AG04450 (cell line): ENCODE measurements at places on chromosomes 7 and 10.

DNA sequence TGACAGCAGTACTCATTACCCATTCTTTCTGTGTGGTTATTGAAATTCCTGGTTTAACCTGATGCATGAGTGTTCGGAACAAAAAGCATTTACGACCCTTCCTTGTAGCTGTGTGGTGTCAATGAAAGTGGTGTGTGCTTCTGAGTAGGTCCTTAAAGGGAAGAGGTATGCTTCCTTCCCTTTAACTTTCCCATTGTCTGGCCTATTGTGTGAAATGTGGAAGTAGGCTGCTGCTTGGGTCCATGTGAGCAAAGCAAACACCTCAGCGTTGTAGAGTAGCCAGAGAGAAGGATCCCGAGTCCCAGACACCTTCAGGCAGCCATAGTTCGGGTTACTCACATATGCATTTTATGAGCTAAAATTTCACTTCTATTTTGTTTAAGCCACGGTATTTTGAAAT is 74.7 kb downstream of the TSPAN12 start:
- DNase-seq = no peak

DNA sequence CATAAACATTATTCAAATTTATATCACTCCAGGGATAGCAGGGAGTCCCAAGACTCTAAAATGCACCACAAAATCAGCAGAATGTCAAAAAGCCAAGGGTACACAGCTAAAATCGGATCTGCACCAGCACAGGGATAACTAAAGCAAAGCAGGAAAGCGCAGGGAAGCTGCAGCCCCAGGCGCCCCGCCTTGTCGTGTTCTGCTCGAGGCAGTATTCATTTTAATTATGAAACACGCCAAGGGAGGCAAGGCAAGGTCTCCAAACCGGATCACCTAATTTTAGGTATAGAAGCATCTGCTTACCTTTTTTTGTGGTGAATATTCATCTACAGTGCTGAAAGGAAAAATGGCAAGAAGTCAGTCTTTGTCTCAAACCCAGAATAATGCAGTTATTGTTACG is 199.4 kb downstream of the RAPGEF5 start:
- no peak for DNase-seq

GRCh38 chr10:82925547-82925946 is 1050.6 kb downstream of the NRG3 start:
- no peak for DNase-seq

- no peak for DNase-seq
Observed at GRCh38 chr7:101902680-101903514, 85.5 kb downstream of the CUX1 start.

DNA sequence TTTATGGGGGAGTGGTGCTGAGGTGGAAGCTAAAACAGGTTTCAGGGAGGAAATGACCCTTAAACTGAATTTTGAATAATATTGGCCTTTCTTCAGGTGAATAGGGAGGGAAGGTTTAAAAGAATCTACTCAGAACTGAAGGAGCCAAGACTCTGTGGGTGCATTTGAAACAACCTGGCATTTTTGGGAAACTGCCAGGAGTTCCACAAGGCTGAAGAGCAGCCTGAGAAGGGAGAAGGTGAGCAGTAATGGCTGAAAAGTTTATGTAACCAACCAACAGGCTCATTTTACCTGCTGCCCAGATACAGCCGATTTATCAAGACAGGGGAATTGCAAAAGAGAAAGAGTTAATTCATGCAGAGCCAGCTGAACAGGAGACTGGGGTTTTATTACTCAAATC is 4.0 kb upstream of the PANK1 start:
- no peak for DNase-seq

GRCh38 chr10:120818301-120818700 is 32.9 kb upstream of the WDR11 start:
- DNase-seq = no peak

DNA sequence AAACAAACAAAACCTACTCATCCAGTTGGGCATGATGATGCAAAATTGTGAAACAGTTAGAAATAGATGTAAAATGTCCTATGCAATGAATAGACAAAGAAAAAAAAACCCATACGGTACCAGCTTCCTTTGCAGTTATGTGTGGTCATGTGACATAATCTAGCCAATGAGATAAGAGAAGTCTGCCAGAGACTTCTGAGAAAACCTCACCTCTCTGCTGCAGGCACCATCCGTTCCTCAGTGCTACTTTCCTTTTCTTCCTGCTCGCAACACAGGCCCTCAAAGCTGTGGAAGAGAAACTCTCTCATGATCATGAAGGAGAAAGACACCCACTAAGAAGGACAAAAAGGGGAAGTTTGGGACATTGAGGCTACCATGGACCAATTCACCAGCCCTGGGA is 76.8 kb upstream of the CARD11 start:
- DNase-seq = no peak

GRCh38 chr7:1090686-1091643 is 3.1 kb downstream of the GPER1 start:
- no peak for DNase-seq

- DNase-seq = no peak
Observed at GRCh38 chr10:44335330-44336021, 49.4 kb downstream of the CXCL12 start.

DNA sequence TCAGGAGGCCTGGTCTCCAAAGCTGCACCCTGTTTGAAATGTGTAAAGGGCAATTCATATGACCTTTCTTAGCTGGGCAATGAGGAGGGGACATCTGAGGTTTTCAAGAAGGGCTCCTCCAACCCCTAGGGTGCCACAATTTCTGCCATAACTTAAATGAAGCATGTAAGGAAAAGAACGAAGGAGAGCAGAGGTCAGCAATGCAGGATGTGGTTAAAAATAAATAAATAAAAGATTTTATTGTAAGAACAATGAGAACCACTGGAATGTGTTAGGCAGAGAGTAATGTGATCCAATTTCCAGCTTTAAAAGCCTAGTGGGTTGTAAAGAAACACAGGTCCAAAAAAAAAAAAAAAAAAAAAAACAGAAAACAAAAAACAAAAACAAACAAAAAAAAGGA is 673.1 kb downstream of the TNS3 start:
- DNase-seq = peak; percentile 41

DNA sequence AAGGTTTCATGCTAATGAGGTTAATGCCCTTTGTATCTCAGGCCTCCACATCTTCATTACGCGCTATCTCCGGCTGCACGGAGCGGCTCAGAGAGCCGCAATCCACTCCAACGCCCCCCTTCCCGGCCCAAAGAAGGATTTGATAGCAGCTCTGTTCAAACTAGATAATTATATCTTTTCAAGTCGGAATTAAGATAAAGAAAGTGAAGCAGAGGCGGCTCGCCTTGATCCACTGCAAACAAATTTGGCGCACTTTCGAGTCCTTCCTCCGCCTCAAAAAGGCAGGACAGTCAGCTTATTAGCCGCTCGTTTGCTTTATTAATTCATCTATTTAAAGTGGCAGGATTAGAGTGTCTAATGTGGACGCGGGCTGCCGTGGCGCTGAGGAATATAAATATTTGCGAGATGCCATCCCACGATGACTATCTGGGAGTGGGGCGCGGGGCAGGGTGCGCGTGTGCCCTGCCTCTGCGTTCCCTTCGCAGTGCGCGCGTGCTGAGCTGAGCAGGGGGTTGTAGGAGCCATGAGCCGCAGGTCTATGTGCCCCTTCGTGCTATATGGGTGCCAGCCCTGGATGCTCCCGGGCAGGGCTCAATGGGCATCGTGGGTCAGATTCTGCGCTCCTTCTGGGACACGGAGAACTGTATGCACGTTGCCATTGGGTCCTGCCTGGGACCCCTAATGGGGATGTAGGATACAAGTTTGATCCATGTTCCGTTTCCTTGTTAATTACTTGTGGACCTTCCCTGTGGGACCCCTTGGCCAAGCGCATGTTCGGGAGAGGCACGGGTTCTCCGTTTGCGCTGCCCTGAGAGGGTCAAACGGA is 9.0 kb downstream of the EMX2 start:
- no peak for DNase-seq

GRCh38 chr7:134873253-134873652 is 93.8 kb downstream of the CALD1 start:
- DNase-seq = no peak

DNA sequence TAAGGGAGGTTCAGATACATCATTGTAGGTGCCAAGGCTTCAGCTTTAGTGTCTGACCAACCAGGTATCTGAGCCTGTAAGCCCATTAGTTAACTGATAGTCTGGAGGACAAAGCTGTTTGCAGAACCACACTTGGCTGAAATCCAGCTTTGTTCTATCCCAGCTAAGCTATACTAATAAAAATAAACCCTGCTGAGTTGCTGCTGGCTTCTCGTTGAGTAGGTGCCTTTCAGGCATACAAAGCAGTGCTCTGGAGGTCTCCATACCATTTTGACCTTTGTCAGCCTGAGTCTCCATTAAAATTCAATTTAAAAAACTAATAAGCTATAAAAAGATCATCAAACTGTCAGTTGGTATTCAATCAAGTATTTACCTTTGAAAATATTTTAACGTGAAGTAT is 22.0 kb downstream of the CDCA7L start:
- DNase-seq = no peak

DNA sequence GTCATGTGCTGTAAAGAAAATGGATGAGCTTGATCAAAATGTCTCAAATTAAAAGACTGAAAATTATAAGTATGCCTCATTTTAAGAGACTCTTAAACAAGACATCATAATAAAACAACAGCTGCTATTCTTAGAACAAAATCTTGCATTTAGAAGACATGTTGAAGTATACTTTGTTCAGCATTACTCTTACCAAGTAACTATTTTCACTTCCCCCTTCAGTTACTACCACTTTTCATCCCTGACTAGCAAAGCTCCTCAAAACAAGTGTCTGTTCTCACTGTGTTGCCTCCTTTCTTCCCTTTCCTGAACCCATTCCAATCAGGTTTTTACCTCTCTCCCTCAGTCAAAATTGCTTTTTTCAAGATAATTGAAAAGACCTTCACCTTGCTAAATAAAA is 31.6 kb downstream of the ELAPOR2 start:
- DNase-seq = no peak

DNA sequence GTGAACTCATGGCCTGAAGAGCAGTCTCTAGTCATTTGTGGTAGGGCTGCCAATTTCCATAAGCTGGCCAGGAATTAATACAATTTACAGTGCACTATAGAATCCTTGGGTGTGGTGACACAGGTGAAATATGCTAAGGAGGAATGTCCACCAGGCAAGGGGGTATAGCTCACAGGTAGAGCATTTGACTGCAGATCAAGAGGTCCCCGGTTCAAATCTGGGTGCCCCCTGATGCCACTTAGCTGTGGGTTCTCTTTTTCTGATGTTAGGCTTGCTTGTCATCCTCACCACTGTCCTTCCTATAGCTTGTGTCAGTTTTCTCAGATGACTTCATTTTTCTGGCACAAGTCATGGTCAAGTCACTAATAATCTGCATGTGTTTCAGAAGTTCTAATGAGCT is 108.7 kb downstream of the ZNF467 start:
- no peak for DNase-seq

- DNase-seq = no peak
Observed at GRCh38 chr7:135098391-135098790, 49.5 kb upstream of the TMEM140 start.

DNA sequence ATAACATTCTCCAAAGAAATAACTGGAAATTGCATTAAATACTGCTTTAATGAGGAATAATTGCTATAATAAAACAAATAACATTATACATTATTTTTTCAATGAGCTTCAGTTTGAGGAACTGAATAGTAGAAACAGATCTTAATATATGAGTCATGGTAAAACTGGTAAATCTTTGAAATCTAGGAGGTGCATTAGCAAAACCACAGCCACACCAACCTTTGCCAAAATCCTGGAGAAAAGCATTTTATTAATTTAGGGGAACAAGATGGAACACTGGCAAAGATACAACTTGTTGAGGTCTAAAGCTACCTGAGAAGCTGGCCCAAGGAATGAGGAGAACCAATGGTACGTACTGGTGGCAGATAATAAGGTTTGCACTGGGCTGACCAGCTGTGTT is 5.4 kb upstream of the ASL start:
- no peak for DNase-seq

DNA sequence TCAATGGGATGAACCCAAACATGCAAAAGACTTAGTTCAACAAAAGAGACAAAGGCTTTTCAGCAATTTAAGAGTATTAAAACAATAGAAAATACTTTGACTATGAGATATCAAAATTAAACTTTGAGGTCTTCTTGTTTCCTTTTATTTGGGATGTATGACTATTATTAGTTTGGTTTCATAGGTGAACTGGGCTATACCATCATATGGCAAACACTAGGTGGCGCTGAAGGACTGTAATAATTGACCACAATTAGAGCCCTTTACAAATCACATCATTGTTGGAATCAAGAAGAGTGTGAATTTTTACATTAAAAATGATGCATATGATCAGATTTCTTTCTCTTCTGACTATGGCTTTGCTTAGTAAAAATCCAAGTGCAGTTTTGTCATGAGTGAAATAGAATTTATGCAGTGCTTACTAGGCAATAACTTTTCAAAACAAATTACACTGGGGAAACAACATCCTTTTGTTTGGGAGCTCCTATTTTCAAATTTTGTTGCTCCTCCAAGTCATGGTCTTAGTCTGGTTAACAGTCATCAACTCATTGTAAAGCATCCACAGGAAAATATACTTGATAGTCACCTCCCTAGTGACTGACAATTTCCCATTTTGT is 14.7 kb upstream of the NXPH1 start:
- DNase-seq = peak; percentile 3

- no peak for DNase-seq
Observed at GRCh38 chr7:71705217-71705616, 573.3 kb downstream of the GALNT17 start.

GRCh38 chr10:132065491-132066105 is at the start of gene JAKMIP3:
TSS of gene JAKMIP3 (plus strand) at chr10:132065946. CDS start at chr10:132104809, 38,863 bp downstream.
- peak; percentile 91 for DNase-seq

- no peak for DNase-seq
Observed at GRCh38 chr10:129105266-129105665, 361.8 kb upstream of the MGMT start.

DNA sequence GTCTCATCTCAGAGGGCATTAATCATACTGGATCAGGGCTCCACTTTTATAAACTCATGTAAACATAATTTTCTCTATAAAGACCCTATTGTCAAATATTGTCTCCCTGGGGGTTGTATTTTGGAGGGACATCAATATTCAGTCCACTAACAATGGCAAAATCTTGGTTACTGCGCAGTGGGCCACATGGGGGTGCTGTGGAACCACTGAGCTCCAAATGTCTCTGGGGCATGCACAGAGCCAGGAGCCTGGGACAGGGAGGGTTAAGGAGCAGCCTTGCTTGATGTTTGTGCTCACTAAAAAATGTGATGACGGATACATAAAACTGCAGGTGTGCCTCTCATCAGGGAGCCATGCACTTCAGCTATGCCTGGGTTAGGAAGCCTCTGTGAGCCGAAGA is 62.1 kb upstream of the PRSS58 start:
- no peak for DNase-seq

DNA sequence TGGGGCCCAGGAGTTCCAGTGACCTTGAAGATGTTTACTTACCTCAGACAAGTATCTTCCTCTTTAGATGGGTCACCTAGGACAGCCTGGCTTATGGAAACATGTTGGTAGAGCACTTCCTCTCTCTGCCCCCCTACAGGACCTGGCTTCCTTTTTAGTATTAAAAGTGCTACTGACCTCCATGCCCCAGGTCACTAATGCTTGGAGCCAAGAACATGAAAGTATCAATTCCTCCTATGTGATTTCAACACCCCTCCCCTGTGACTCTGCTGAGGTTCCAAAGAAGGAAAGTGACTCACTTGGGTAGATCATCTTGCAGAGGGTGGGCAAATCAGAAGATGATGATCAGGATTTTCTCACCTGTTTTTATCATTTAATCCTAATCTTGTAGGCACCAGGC is 125.3 kb upstream of the CCDC6 start:
- no peak for DNase-seq
